Progenitor cell of endocrine pancreas (in vitro differentiated cells): ENCODE measurements at places on chromosomes 5 and 9. TPM values are rescaled to one million over a fixed set of nuclear protein-coding genes. Genes with fewer than 3 reads are reported as not detected.

DNA sequence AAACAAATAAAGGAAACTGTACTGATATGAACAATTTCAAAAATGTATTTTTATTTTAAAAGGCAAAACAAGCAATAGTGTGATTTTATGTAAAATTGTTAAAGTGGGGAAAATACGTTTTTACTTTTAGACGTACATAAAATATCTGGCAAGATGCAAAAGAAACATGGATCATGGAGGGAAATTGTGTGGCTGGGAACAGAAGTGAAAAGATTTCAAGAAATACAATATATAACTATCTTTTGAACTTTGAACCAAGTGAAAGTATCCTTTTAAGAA is 1.5 kb upstream of the ZNF367 start:
- no peaks in the 10 kb centered on the region for H3K27me3 ChIP-seq
- no peaks in the 10 kb centered on the region for H3K36me3 ChIP-seq
- peak overlapping the region; percentile 76 for H3K4me3 ChIP-seq
- no peak for DNase-seq

DNA sequence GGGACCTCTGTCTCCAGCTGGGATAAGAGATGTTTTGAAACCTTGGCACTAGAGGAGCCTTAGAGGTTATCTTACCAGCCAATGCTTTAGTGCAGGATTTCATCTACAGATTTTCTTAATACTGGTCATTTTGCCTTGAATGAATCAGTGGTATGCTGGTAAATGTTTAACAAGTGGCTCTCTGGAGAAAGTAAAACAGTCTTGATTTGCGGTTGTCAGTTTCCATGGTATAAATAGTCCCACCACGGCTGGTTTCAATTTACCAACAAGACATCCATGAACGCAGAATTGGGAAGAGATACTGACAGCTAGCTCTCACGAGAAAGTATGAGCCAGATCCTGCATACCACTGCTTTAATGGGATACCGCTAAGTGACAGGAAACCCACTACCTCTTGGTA is 56.7 kb upstream of the CXCL14 start:
- H3K4me1 ChIP-seq: peaks cover 6% of the 10 kb centered on the region
- H3K27me3 ChIP-seq: peaks cover 5% of the 10 kb centered on the region
- no peaks in the 10 kb centered on the region for H3K36me3 ChIP-seq

DNA sequence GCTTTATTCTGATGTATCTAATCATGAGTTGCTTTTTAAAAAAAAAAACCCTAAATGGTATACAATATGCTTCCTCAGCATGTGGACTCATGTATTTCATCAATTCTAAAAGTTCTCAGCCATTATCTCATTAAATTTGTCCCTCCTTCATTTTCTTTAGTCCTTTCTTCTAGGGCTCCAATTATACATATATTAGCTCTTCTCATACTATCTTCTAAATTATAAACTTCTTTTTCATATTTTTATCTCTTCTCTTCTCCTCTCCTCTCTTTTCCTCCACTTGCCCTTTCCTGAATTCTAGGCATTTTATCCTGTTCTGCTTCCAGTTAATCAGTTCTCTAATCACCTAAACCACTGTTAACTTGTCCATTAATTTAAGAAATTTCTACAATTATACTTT is 55.0 kb upstream of the IL33 start:
- H3K36me3 ChIP-seq: peaks cover 2% of the 10 kb centered on the region
- no peak for DNase-seq
- H3K4me3 ChIP-seq: no peak overlapping the region
- no peak overlapping the region for H3K27ac ChIP-seq
- H3K27me3 ChIP-seq: no peaks in the 10 kb centered on the region

GRCh38 chr5:91206734-91207133 is 176.4 kb downstream of the ARRDC3 start:
- no peaks in the 10 kb centered on the region for H3K4me1 ChIP-seq
- H3K27me3 ChIP-seq: no peaks in the 10 kb centered on the region
- no peak for DNase-seq
- no peak overlapping the region for H3K4me3 ChIP-seq
- no peaks in the 10 kb centered on the region for H3K36me3 ChIP-seq

- no peak overlapping the region for H3K4me3 ChIP-seq
- H3K36me3 ChIP-seq: no peaks in the 10 kb centered on the region
- no peak overlapping the region for H3K27ac ChIP-seq
- H3K4me1 ChIP-seq: no peaks in the 10 kb centered on the region
- H3K27me3 ChIP-seq: no peaks in the 10 kb centered on the region
Observed at GRCh38 chr5:61132559-61132958, 29.7 kb downstream of the SMIM15 start.

DNA sequence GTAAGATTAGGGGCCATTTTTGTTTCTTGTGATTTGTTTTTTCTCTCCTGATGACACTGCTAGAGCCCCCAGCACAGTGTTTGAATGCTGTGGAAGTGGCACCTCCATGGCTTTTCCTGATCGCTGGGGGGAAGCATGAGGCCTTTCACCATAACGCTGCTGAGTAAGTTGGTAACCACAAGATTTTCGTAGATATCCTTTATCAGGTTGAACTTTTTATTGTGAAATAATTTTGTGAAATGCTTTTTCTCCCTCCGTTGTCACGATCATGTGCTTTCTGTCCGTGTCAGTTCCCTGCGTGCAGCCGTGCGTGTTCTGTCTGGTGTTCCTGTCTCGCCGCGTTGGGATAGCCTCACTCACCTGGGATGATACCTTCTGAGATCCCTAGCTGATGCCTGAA is 59.4 kb downstream of the EHMT1 start:
- H3K27me3 ChIP-seq: no peaks in the 10 kb centered on the region
- peaks cover 5% of the 10 kb centered on the region for H3K36me3 ChIP-seq
- H3K4me3 ChIP-seq: no peak overlapping the region
- DNase-seq: no peak

GRCh38 chr5:136164226-136164625 is 28.7 kb downstream of the SMIM32 start:
- peaks cover 3% of the 10 kb centered on the region for H3K4me1 ChIP-seq
- no peaks in the 10 kb centered on the region for H3K27me3 ChIP-seq
- no peak for DNase-seq
- peaks cover 13% of the 10 kb centered on the region for H3K36me3 ChIP-seq

DNA sequence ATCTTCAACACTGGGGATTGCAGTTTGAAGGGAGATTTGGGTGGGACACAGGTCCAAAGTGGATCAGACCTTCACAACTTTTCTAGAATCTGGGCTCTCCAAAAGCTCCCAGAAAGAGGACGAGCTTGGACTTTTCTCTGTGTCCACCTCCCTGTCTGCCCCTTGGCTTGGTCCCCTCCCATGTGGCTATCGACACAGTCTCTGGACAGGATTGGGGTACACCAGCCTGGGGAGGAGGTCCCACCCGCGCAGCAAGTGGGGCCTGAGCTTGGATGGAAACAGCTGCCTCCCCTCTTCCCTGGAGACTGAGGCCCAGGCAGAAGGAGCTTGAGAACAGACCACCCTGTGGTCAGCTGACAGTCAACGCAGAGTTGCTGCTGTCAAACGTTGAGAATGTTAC is 84.6 kb upstream of the FCN1 start:
- H3K4me3 ChIP-seq: no peak overlapping the region
- H3K36me3 ChIP-seq: no peaks in the 10 kb centered on the region
- no peak overlapping the region for H3K27ac ChIP-seq
- no peaks in the 10 kb centered on the region for H3K27me3 ChIP-seq
- no peaks in the 10 kb centered on the region for H3K4me1 ChIP-seq
- DNase-seq: no peak

DNA sequence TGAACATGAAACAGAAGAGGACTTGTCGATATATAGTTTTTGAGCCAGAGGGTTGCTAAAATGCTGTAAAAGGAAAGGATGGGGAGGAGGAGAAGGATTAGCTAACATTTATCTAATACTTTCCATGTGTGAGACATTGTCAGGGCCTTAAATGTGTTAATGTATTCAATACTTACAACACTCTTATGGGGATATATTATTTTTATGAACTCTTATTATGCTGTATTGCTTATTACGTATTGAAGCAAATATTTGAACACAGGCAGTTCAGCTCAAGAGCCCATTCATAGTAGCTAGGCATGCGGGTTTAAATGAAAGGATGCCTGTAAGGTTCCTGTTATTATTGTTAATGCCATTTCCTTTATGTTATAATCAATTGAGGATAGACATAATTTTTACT is 391.5 kb downstream of the CCDC171 start:
- H3K36me3 ChIP-seq: no peaks in the 10 kb centered on the region
- H3K27me3 ChIP-seq: no peaks in the 10 kb centered on the region
- no peak overlapping the region for H3K27ac ChIP-seq
- no peak overlapping the region for H3K4me3 ChIP-seq
- DNase-seq: no peak
- H3K4me1 ChIP-seq: no peaks in the 10 kb centered on the region

- no peaks in the 10 kb centered on the region for H3K27me3 ChIP-seq
- H3K36me3 ChIP-seq: no peaks in the 10 kb centered on the region
- H3K4me1 ChIP-seq: no peaks in the 10 kb centered on the region
- no peak for DNase-seq
- H3K27ac ChIP-seq: no peak overlapping the region
Observed at GRCh38 chr5:35096932-35097331, 49.2 kb upstream of the AGXT2 start.

DNA sequence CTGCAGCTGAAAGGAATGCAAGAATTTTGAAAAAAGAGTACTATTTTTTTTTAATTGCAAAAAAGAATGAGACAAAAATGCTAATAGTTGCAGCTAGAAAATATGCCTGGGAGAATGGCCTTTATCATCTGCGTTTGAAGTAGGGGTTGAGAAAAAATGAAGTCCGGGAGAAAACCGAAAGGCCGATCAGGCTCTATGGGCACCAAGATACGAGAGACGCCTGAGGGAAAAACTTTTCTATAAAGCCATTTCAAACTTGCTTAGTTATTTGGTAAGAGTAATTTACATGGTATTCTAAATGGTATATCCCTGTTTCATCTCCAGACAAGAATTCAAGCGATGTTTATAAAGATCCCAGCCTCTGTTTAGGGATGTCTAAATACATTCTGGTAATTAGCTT is 99.3 kb upstream of the EFNA5 start:
- H3K36me3 ChIP-seq: no peaks in the 10 kb centered on the region
- H3K4me1 ChIP-seq: peaks cover 25% of the 10 kb centered on the region
- H3K27me3 ChIP-seq: peaks cover 54% of the 10 kb centered on the region
- no peak overlapping the region for H3K27ac ChIP-seq

DNA sequence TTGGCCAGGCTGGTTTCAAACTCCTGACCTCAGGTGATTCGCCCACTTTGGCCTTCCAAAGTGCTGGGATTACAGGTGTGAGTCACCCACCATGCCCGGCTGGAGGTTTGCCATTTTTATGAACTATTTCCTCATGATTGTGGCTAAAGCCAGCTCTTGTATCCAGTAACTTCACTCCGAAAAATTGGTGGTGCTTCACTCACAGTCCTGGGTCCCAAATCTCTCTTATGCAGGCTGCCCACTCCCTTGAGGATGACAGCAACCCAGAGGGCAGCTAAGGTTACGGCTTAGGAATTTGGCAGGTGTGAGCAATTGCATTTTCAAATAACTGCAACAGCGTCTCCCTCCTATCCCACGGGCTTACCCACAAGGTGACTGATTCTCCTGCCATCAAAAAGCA is 23.4 kb upstream of the FUBP3 start:
- H3K36me3 ChIP-seq: no peaks in the 10 kb centered on the region
- DNase-seq: no peak
- H3K4me1 ChIP-seq: no peaks in the 10 kb centered on the region
- no peak overlapping the region for H3K27ac ChIP-seq
- H3K27me3 ChIP-seq: peaks cover 10% of the 10 kb centered on the region
- no peak overlapping the region for H3K4me3 ChIP-seq

GRCh38 chr5:98109561-98110006 is 663.9 kb upstream of the RGMB start:
- no peak overlapping the region for H3K27ac ChIP-seq
- H3K4me3 ChIP-seq: no peak overlapping the region
- H3K27me3 ChIP-seq: no peaks in the 10 kb centered on the region
- DNase-seq: no peak

GRCh38 chr9:88998911-88999310 is 7.6 kb downstream of the S1PR3 start:
- peaks cover 17% of the 10 kb centered on the region for H3K27me3 ChIP-seq
- no peak overlapping the region for H3K4me3 ChIP-seq
- H3K36me3 ChIP-seq: no peaks in the 10 kb centered on the region
- H3K27ac ChIP-seq: no peak overlapping the region
- DNase-seq: no peak

DNA sequence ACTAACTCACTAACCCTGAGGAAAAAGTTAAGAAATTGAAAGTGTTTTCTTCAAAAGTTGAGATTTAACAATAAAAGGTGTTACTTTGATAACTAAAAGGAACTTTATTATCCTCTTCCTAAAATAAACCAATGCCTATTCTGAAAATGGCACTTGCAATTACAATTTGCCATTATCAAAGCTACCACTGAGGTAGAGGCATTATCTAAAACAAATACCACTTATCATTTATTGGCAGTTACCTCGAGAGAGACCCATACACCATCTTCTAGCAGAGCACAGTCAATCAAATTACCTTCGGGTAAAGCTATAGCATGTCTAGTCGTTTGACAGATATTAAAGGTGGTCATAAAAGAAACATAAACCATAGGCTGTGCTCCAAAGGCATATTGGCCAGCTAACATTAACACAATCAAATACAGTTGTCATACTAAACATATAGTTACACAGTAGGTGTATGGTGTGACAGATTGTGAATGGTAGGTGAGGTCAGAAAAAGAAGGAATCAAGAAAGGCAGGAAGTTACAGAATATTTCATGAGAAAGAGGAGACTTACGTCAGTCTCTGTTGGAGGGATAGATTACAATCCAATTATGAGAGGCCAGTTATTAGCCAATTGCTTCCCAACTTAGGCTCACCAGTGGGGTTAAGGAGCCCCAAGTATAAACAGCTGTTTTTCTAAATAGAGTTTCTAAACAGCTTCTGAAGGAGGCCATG is 56.3 kb downstream of the VCAN start:
- no peaks in the 10 kb centered on the region for H3K27me3 ChIP-seq
- peak overlapping the region; percentile 53 for H3K27ac ChIP-seq
- H3K36me3 ChIP-seq: peaks cover 22% of the 10 kb centered on the region
- peaks cover 11% of the 10 kb centered on the region for H3K4me1 ChIP-seq
- no peak overlapping the region for H3K4me3 ChIP-seq

DNA sequence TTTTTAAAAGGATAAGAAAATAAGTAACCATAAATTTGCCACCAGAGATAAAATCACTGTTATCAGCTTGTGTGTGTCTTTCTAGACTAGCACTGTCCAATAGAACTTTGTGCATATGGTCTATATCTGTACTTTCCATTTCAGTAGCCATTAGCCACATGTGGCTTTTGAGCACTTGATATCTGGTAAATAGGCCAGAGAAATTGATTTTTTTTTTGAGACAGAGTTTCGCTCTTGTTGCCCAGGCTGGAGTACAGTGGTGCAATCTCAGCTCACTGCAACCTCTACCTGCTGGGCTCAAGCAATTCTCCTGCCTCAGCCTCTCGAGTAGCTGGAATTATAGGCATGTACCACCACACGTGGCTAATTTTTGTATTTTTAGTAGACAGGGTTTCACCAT is 17.8 kb downstream of the RBM27 start:
- H3K4me3 ChIP-seq: no peak overlapping the region
- no peaks in the 10 kb centered on the region for H3K27me3 ChIP-seq
- H3K36me3 ChIP-seq: peaks cover 12% of the 10 kb centered on the region

Gene PCDHGA9
- 1.5 and 1.8 TPM in 2 replicates for total RNA-seq

Gene PLPP7
- 3.6 TPM in 2 replicates for total RNA-seq

Gene NXNL2
- 0.31 TPM in 1 of 2 replicates, not detected in the other for total RNA-seq

Gene PCDHB9
- 7.5 and 8.0 TPM in 2 replicates for total RNA-seq

Gene LRRC26
- total RNA-seq: 0.89 and 1.00 TPM in 2 replicates

Gene PLK2
- 53.4 and 66.9 TPM in 2 replicates for total RNA-seq

Gene IRGM
- total RNA-seq: not detected in 2 replicates

Gene CDKN2B
- total RNA-seq: 1.2 and 3.9 TPM in 2 replicates

Gene CERCAM
- total RNA-seq: 19.6 and 25.6 TPM in 2 replicates

Gene GLRA1
- total RNA-seq: not detected in 2 replicates

Gene LCN1
- not detected in 2 replicates for total RNA-seq

Gene F2RL2
- total RNA-seq: 0.16 TPM in 1 of 2 replicates, not detected in the other

Gene STXBP1
- 23.4 and 24.8 TPM in 2 replicates for total RNA-seq

Gene GMCL2
- total RNA-seq: not detected in 2 replicates

Gene GABRA6
- total RNA-seq: not detected in 2 replicates
